CD4-positive, alpha-beta T cell treated with Interleukin-6 at 100 ng/mL for 8 hours (primary cell): ENCODE measurements at places on chromosomes 7 and 10.

DNA sequence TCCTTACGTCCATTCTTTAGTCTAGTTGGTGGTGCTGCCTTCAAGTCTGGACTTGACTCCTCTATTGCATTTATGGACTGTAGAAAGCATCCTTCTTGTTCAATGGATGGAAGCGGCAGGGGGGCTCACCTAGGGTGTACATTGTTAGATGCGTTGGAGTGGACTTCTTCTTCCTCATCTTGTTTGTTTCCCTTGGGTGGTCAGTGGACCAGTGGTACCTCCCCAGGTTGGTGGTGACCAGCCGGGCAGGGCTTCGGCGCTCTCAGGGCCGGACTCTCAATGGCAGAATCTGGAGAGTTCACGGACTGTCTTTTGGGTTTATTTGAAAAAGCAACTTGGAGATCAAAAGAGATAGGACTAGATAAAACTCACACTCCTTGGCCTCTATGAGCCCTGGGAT, 6.2 kb upstream of the BTBD16 start:
- no peak for DNase-seq

DNA sequence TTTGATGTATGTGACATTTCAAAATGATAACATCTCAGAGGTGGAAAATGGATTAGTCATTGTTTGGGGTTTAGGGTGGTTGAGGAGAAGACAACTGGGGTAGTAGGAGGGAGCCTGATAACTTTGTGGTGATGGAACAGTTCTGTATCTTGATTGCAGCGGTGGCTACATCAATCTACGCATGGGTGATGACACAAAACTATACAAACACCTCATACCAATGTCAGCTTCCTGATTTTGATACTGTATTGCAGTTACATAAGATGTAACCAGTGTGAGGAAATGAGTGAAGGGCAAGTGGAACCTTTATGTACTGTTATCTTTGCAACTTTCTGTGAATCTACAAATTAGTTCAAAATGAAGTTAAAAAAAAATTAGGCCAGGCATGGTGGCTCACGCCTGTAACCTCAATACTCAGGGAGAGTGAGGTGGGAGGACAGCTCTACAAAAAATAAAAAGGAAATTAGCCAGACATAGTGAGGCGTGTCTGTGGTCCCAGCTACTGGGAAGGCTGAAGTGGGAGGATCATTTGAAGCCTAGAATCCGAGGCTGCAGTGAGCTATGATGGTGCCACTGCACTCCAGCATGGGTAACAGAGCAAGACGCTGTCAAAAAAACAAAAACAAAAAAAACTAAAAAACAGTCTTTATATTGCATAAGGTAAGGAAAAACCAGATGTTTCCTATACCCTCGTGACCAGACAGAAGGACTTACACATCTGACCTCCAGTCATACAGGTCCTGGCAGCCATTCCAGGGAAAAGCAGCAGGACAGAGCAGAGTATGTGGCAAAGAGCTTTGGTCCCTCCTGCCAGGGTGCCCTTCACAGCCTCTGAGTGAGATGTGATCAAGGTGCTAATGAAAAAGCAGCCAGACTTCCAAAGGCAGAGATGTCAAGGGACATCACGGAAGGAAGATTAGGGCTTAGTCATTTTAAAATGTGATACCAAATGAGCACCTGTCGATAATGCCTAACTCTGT, 50.8 kb downstream of the CYTH3 start:
- DNase-seq: peak; percentile 51

DNA sequence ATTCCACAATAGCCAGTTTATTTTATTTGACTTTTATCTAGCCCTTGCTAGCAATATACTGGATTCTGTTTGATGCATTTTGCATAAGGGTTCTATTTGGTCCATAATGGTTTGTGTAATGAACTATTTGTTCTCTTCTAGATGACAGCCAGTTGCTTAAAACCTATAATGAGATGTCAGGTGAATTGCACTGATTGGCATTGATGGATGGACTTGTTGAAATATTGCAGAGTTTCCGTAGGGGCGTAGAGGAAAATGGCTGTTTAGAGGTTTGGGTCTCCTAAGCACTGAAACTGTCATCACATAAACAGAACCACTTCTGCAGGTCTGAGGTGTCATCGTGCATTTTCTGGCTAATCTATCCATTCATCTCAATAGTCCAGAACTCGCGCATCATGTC, 124.9 kb upstream of the HDAC9 start:
- DNase-seq: no peak

GRCh38 chr7:156368053-156368843, 272.3 kb upstream of the RNF32 start:
- DNase-seq: no peak

- no peak for DNase-seq
Observed at GRCh38 chr10:75108684-75109458, 2.6 kb upstream of the SAMD8 start.

GRCh38 chr7:2063563-2064260, 169.0 kb downstream of the MAD1L1 start:
- DNase-seq: no peak

GRCh38 chr10:125878957-125879835, 1.9 kb downstream of the DHX32 start:
- no peak for DNase-seq

DNA sequence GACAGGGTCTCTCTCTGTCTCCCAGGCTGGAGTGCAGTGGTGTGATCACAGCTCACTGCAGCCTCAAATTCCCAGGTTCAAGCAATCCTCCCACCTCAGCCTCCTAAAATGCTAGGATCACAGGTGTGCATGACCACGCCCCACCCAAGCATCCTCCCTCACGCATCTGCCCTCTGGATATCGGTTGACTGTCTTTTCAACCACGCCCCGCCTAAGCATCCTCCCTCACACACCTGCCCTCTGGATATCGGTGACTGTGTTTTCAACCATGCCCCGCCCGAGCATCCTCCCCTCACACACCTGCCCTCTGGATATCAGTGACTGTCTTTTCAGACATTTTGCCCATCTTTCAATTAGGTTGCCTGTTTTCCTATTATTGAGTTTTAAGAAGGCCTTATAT, 140.5 kb downstream of the MAD1L1 start:
- DNase-seq: no peak

- no peak for DNase-seq
Observed at GRCh38 chr7:69518705-69519077, 79.6 kb upstream of the AUTS2 start.

DNA sequence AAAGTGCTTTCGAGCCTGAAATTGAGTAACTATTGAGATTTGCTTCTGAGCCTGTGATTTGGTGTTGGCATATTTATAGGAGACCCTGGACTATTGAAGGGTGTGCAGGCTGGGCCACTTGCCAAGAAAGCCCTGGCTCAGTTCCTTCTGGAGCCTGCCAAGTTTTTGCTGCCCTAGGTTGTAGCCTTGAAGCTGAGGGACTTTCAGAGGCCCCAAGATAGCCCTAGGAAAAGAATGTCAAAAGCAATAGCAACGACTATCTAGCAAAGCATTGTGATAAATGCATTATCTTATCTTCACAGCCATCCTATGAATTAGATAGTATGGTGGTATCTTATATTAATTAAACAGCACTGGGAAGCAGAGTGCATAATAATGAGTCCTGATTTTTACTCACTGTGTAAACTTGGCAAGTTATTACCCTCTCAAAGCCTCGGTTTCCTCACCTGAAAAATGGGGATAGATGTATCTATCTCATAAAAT, 473.7 kb upstream of the PODXL start:
- DNase-seq: no peak

GRCh38 chr10:113515161-113515560, 37.7 kb upstream of the HABP2 start:
- no peak for DNase-seq

GRCh38 chr7:110994028-110994967, 96.6 kb upstream of the LRRN3 start:
- DNase-seq: peak; percentile 21

DNA sequence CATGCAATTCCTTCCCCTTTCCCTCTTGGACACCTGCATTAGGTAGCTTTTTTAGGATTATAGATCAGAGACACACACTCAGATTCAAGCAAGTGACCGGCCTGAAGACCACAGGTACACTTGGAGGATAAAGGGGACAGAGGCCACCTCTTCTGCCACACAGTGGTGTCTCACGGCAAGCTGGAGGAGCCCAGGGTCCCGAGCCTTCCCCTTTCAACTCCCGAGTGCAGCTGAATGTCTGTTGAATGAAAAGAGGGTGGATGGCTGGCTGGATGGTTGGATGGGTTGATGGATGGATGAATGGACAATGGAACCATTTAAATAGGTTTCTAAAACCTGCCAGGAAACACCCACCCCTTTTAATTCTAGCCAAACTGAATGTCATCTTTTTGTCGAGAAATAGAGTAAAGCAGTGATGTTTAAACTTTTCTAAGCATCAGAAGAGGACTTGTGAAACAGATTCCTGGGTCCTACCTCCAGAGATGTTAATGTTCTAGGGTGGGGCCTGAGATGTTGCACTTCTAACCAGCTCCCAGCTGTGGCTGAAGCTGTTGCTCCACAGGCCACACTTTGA, 49.2 kb upstream of the ZMIZ1 start:
- no peak for DNase-seq

DNA sequence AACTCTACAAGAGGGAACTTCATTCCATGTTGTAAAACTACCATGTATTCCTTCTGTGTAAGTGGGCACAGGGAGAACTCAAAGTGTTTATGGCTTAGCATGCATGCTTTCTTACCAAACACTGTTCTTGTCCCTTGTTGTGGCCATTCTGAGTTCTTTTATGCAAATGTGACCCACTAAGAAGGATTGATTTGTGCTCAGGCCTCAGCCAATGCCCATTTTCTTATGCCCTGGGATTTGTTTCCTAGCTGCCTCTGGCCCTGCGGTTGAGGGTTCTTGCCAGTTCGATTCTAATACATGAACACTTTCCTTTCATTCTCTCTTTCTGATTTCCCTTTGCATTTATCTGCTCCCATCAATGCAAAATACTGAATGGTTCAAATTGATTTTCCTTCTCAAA, 316.7 kb downstream of the NRG3 start:
- no peak for DNase-seq

DNA sequence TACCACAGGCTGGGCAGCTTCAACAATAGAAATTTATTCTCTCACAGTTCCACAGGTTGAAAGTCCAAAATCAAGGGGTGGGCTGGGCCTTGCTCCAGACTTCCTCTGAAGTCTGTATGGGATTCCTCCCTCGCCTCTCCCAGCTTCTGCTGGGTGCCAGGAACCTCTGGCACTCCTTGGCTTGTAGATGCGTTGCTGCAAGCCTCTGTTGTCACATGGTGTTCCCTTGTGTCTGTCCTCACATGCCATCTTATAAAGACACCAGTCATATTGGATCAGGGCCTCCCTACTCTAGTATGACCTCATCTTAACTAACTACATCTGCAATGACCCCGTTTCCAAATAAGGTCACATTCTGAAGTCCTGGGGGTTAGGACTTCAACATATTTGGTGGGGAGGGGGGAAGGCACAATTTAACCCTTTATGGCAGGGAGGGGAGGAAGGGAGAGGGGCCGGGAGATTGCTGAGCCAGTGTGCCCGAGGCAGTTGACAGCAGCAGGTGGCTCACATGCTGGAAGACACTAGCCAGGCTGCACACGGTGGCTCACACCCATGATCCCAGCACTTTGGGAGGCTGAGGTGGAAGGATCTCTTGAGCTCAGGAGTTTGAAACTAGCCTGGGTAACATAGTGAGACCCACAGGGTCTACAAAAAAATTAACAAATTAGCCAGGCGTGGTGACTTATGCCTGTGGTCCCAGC, 18.8 kb downstream of the ZNF282 start:
- DNase-seq: no peak

DNA sequence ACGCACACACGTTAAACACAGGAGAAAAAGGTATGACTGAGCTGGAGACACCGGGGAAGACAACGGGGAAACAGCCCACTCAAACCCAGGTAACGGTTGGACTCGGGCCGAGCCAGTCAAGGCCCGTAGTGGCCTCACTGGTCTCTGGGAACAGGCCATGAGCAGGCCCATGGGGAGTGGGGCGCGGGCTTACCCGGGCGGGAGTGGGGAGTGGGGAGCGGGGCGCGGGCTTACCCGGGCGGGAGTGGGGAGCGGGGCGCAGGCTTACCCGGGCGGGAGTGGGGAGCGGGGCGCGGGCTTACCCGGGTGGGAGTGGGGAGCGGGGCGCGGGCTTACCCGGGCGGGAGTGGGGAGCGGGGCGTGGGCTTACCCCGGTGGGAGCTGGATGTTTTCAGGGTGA, 11.5 kb downstream of the INTS1 start:
- no peak for DNase-seq

DNA sequence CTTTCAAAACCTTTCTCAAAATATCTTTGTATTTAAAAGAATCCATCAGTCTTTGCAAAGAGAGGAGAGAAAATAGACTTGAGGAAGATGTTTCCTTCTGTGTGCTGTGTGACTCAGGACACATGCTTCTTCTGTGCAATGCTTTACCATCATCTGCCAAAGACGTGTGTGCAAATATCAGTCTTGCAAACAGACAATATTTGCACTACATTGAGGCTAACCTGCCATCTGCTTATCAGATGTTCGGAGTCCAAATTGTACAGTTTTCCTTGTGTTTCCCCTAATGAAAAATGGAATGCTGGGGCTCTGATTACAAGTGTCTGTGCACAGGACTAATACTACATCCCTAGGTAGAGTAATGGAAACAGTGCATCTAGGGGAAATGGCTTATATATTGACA, 353.1 kb upstream of the LRRTM3 start:
- no peak for DNase-seq

DNA sequence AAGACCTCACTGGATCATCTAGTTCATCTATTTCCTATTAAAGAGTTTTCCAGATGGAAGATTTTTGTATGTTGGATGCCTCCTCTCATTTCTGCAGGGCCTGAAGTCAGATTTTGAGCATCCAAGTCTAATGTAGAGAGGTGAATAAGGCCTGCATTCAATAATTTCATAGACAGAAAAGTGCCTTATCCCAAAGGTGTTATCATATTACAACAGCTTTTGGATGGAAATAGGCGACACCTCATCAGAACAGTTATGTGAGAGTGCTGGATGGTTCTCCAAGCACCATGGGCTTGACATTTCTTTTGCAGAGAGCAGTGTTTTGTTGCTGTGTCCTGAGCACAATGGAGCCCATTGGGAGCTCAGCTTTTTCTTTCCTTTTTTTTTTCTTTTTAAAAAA, 162.4 kb upstream of the MEOX2 start:
- no peak for DNase-seq

DNA sequence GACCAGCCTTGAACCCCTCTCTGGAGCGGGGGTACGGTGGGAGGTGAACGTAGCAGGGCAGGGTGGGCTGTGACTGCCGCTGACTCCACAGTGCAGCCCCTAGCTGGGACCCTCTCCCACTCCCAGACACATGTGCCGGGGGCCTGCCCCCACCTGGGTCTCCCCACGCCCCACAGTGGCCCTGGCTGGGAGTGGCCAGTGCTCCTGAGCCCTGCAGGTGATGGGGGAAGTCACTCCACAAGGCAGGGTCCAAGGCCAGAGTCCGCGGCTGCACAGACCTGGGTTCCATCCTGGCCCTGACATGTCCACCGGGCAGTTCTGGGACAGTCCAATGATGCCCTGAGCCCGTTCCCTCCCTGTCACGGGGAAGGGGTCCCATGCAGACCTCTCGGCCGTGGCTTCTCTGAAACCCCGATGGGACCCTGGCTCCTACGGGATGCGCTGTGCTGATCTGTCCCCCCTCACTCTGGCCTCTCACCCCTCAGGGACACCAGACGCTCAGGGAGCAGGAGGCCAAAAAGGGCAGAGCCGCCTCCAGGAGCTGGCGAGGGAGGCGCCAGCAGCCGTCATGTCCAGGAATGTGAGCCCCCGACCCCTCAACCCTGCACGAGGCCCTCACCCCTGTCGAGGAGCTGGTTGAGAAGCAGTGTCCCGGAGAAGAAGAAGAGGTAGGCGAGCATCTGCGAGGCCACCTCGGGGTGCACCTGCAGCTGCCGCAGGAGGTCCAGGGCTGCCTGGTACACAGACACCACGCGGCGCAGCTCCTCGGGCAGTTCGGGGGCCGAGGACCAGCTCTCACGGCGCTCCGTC, 40.4 kb downstream of the AP5Z1 start:
- DNase-seq: no peak

- no peak for DNase-seq
Observed at GRCh38 chr10:10043083-10043482, 974.6 kb upstream of the CELF2 start.
